ENCODE measurements at places on chromosomes 16 and 17. TPM values are rescaled to one million over a fixed set of nuclear protein-coding genes. Genes with fewer than 3 reads are reported as not detected.

UTS2R gene
- not detected for total RNA-seq

EVI2A gene
- total RNA-seq, result 3.3 TPM

CYB5D1 gene
- 23.2 TPM for total RNA-seq

GFER gene
- 34.6 TPM for total RNA-seq

ARL4D gene
- 33.5 TPM for total RNA-seq

Data from MCF 10A (cell line).